ENCODE measurements at places on chromosomes 4 and X. TPM values are rescaled to one million over a fixed set of nuclear protein-coding genes. Genes with fewer than 3 reads are reported as not detected.

RTL9 gene
- total RNA-seq: 0.82 TPM

TIGD4 gene
- 3.7 TPM for total RNA-seq

CHRDL1 gene
- total RNA-seq: 24.4 TPM

TMPRSS11B gene
- not detected for total RNA-seq

COL25A1 gene
- 21.9 TPM for total RNA-seq

ELF4 gene
- total RNA-seq: 0.54 TPM

USP17L19 gene
- total RNA-seq: not detected

- no peak for DNase-seq
These were observed 10.7 kb downstream of the PWWP3B start for GRCh38 chrX:106178826-106179225.

DNA sequence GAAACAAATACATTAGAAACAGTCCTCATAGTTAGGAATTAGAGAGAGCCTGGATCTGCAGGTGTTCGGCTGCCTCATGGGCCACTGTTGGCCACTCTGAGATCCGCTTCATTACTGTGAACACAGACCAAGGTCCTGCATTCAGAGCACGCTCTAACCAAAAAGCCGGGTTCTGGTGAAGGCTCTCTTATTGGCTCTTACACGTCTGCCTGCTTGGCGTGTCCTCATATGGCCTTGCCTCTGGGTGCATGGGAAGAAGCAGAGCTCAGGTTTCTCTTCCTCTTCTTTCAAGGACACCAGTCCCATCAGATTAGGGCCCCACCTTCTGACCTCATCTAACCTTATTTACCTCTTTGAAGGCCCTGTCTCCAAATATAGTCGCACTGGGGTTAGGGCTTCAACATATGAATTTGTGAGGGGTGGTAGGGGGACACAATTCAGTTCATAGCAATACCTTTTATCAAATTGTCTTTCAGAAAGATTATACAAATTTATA is 37.1 kb upstream of the ELF2 start:
- no peak for DNase-seq

GRCh38 chr4:8846046-8846720 is 25.5 kb downstream of the HMX1 start:
- no peak for DNase-seq

DNA sequence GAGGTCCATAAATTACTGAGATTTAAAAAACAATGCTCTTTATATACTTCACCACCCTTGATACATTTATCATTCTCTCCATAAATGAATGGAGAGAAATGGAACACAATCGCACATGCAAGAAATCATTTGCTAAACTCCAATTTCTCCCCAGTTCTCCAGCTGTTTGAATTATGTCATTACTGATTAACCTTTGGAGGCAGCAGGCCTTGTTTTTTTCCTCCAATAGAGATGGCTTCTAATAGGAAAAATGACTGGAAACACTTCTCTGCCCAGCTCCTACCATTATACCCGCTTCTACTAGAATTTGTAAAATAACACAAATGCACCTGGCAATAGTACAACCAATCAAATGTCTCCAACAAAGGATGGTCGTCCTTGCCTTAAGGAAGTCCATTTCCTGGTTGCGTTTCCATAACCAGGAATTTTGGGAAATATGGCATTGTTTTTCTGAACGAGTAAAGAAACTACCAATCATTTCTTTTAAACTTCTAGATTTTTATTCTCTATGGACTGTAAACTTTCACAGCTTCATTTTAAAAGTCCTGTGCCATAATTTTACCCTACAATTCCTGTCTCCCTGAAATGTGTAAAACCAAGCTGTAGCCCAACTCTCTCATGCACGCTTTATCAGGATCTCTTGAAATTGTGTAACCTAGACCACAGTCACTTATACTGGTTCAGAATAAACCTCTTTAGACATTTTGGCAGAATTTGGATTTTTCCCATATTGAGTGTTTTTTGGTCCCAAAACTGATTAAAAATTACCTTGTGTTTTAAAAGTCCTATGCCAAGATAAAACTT is 60.1 kb downstream of the APBB2 start:
- no peak for DNase-seq

DNA sequence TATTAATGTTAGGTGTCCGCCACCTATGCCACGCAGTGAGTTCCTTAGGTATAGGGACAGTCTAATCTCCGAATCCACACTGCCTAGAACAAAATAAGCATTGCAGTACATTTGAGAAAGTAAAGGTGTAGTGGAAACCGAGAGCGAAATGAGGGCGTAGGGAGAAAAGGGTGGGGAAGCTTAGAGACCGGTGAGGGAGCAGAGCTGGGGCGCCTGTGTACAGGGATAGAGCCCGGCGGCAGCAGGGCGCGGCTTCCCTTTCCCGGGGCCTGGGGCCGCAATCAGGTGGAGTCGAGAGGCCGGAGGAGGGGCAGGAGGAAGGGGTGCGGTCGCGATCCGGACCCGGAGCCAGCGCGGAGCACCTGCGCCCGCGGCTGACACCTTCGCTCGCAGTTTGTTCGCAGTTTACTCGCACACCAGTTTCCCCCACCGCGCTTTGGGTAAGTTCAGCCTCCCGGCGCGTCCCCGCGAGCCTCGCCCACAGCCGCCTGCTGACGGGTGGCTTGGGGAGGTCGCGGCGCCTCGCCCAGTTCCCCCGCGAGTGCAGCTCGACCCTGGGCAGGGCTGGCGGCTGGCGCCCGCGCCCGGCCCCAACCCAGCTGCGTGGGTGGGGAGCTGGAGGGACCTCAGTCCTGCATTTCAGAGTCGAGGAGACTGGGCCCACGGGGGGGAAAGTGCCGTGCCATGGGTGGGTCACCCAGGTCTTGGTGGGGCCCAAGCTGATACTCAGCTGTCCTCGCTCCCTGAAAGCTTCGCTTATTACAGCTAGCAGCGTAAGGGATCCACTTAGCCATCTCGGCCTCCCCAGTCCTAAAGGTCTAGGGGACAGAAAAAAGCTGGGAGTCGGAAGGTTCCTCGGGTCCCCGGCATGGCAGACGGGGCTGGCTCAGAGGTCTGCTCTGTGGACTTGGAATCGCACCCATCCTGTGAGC is at the start of gene ANXA3:
ANXA3 (plus strand) TSS at position 351 of the 932 bp plus-strand sequence. CDS start 2,704 bp downstream, outside the sequence.
- no peak for DNase-seq

DNA sequence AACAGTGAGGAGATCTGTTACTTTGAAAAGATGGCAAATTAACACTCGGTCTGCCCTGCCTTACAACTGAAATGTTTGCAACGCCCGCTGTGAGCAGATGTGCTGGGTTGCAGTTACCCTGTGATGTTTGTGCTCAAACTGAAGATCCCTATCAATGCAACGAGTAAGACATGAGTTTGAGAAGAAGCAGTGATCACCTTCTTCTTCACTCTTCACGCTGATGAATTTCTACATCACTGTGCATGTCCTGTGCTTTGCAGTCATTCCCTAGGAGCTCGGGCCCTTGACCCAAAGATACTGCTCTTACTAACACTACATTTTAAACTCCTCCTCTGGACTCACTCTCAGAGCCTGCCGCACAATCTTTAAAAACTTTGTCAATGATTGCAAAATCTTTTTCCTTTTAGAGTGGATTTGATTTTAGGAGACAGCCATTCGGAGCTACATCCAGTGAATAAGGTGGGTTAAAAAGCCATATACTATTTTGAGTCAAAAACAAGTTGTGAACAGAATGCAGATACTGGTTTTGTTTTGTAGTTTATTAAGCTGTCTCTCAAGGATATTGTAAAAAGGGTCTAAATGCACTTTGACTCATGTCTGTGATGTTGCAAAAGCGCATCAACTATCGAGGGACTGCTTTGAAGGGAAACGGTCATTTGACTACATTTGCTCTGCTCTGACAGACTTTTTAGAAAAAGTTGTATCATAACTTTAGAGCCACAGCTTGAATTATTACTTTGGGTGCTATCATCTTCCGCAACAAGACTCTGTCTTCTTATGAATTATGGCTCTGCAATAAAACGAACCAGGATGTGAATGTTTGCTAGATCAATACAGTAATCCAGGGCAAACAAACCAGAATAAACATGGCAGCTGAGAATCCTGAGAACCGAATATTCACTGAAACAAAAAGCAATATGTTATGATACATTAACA is 5.7 kb upstream of the RHOH start:
- no peak for DNase-seq

GRCh38 chrX:120668357-120668756 is 38.5 kb upstream of the C1GALT1C1 start:
- DNase-seq: no peak

- DNase-seq: peak; percentile 30
These were observed 47.9 kb upstream of the RGN start for GRCh38 chrX:47030339-47030738.

- DNase-seq: no peak
These were observed 261.7 kb upstream of the FAM241A start for GRCh38 chr4:111883557-111883999.

GRCh38 chr4:108148316-108148715 is 20.4 kb downstream of the LEF1 start:
- no peak for DNase-seq

DNA sequence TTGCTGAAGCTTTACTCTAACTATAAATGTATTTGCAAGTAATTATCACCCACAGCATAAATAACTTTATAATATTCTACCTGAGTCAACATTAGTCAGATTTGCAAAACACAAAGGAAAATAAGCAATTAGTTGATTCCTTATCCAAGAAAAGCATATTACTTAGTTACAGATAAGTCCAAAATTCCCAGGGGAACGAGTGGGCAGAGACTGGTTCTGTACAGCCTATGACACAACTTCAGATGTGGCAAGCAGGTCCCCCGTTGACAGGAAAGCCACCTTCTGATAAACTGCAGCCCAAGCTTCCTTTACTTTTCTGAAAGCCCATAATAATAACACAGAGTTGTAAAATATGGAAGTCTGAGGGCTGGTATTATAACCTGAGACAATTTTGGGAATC is 62.4 kb upstream of the NDP start:
- no peak for DNase-seq

GRCh38 chrX:8755116-8755515 is 23.2 kb upstream of the ANOS1 start:
- no peak for DNase-seq

DNA sequence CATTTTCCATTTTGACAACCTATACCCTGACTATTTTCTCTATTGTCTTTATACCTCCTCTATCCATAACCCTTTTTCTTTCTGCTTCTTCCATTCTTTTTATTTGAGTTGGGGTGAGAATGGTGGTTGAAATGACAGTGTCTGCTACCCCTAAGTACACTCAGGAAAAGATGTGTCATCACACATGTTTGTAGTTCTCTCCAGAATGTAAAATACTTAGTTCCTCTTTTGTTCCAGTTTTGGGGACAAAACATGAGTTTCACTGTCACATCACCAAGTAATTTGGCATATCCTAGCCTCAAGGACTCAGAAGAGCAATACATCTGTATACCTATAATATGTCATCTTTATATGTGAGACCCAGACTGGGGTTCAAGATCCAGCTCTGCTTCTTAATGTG is 90.3 kb downstream of the COMMD8 start:
- no peak for DNase-seq

GRCh38 chr4:90544532-90545045 is 417.4 kb downstream of the CCSER1 start:
- DNase-seq: no peak

- no peak for DNase-seq
These were observed 6.3 kb upstream of the GPM6A start for GRCh38 chr4:175818406-175818805.

DNA sequence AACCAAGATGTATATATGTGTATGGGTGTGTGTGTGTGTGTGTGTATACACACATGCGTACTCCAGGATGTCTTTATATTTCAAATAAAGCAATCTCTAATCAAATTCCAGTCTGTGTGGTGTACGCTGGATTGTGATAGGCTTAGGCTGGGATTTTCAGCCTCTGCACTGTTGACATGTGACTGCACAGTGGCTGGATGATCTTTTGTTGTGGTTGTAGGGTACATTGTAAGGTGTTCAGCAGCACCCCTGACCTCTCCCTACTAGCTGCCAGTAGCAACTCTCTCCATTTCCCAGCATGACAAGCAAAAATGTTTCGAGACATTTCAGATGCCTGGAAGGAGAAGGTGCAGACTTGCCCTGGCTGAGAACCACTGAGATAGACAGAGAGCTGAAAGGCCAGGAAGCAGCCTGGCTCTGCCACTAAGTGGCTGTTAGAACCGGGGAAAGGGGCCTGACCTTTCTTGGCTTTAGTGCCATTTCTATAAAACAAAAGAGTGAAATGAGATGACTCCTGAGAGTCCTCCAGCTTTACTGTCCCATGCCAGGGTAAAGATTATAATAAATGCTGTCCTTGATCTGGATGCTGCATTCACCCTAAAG is 10.5 kb downstream of the PGM2 start:
- no peak for DNase-seq
